Epithelial cell of alveolus of lung (primary cell): ENCODE measurements at places on chromosomes 12 and 14. TPM values are rescaled to one million over a fixed set of nuclear protein-coding genes. Genes with fewer than 3 reads are reported as not detected.

TNS2 gene
- total RNA-seq, result 44.6 and 127 TPM in 2 replicates

CLEC9A gene
- total RNA-seq, result not detected in 2 replicates

CEBPE gene
- total RNA-seq, result not detected in 2 replicates

CPNE8 gene
- 0.91 and 1.8 TPM in 2 replicates for total RNA-seq

KRT86 gene
- total RNA-seq, result not detected in 2 replicates

LTBP2 gene
- total RNA-seq, result 52.7 and 110 TPM in 2 replicates

CNTN1 gene
- 1.7 TPM in 1 of 2 replicates, not detected in the other for total RNA-seq

TPI1 gene
- 1,206 and 1,693 TPM in 2 replicates for total RNA-seq

KCNC2 gene
- total RNA-seq, result not detected in 2 replicates

RASSF9 gene
- total RNA-seq, result 0.08 and 1.0 TPM in 2 replicates

OLR1 gene
- total RNA-seq, result 4.0 and 10.1 TPM in 2 replicates

CELA1 gene
- not detected in 2 replicates for total RNA-seq

AQP2 gene
- not detected in 2 replicates for total RNA-seq

MYH6 gene
- total RNA-seq, result not detected in 2 replicates

DDX51 gene
- 6.1 and 16.1 TPM in 2 replicates for total RNA-seq

ZNF605 gene
- total RNA-seq, result 1.8 and 7.9 TPM in 2 replicates

SLC2A13 gene
- 8.4 and 27.4 TPM in 2 replicates for total RNA-seq

KRT72 gene
- total RNA-seq, result not detected in 2 replicates

GPX2 gene
- total RNA-seq, result not detected in 2 replicates

IFNG gene
- total RNA-seq, result not detected in 2 replicates

KRT2 gene
- total RNA-seq, result not detected in 2 replicates

STYK1 gene
- 2.3 TPM in 1 of 2 replicates, not detected in the other for total RNA-seq

AGAP2 gene
- total RNA-seq, result 0.26 and 0.48 TPM in 2 replicates

RAPGEF3 gene
- 0.72 and 1.6 TPM in 2 replicates for total RNA-seq

PAX9 gene
- total RNA-seq, result not detected in 2 replicates

PRB3 gene
- total RNA-seq, result not detected in 2 replicates

SLC25A21 gene
- total RNA-seq, result 1.0 TPM in 1 of 2 replicates, not detected in the other

MMP19 gene
- total RNA-seq, result 21.9 and 38.4 TPM in 2 replicates

TOMM20L gene
- total RNA-seq, result not detected in 2 replicates

SMARCC2 gene
- 27.5 and 43.8 TPM in 2 replicates for total RNA-seq

TPPP2 gene
- not detected in 2 replicates for total RNA-seq

SDR9C7 gene
- 0.08 TPM in 1 of 2 replicates, not detected in the other for total RNA-seq
